Activated T-helper 1 cell treated with anti-CD3 and anti-CD28 coated beads, Interleukin-12 subunit alpha, Interleukin-12 subunit beta, Interleukin-2, Interleukin-4 antibody, amounts not matched to agents 30 ng/mL and 10 ng/mL and 1 ng/mL, durations not matched to agents 14 hours and 24 hours and 36 hours (primary cell): ENCODE measurements at places on chromosomes 5 and 9. TPM values are rescaled to one million over a fixed set of nuclear protein-coding genes. Genes with fewer than 3 reads are reported as not detected.

DNA sequence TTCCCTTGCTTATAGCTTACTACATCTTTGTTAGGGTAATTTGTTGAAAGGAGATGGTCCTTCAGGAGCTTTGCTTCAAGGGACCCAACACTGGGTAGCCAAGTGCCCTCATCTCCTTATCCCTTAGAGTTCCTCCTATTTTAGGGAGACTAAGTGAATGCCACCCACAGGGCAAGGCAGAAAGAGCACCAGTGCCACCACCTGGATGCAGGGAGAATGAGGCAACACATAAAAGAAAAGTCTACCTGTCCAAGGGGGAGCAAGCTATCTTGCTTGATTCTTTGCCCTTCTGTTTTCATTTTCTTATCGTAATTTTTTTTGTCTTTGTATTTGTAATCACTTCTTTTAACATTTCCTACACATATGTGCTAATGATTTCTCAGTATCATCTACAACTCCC lies 205.5 kb downstream of the NPR3 start:
- no peak for DNase-seq
- H3K4me3 ChIP-seq: no peak overlapping the region
- no peaks in the 10 kb centered on the region for H3K27me3 ChIP-seq
- H3K4me1 ChIP-seq: no peaks in the 10 kb centered on the region
- H3K27ac ChIP-seq: no peak overlapping the region

DNA sequence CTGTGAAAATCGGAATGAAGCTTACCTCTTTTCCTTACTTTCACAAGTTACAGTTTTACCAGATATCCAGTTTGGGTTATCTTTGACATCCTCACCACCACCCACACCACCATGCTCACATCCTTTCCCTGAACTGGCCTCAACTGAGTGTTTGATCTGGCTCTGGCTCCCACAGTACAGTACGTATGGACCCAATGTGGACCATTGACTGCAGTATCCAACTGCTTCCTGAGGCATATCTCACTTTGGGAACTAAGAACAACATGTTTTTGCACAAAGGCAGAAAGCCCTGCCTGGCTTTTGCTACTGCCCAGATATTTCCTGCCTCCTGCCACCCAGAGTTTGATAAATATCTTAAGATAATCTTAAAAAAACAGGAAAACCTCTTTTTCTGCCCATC lies 1232.0 kb upstream of the CDH18 start:
- H3K27me3 ChIP-seq: no peaks in the 10 kb centered on the region
- H3K4me1 ChIP-seq: no peaks in the 10 kb centered on the region
- no peak overlapping the region for H3K4me3 ChIP-seq
- no peak overlapping the region for H3K27ac ChIP-seq
- no peaks in the 10 kb centered on the region for H3K36me3 ChIP-seq
- DNase-seq: no peak

GRCh38 chr5:127417528-127417927 lies 99.9 kb upstream of the PRRC1 start:
- H3K27ac ChIP-seq: no peak overlapping the region
- H3K36me3 ChIP-seq: no peaks in the 10 kb centered on the region
- DNase-seq: no peak
- H3K4me1 ChIP-seq: no peaks in the 10 kb centered on the region
- peaks cover 6% of the 10 kb centered on the region for H3K27me3 ChIP-seq
- H3K4me3 ChIP-seq: no peak overlapping the region

- H3K36me3 ChIP-seq: no peaks in the 10 kb centered on the region
- no peak for DNase-seq
- H3K4me3 ChIP-seq: no peak overlapping the region
Measured at GRCh38 chr9:135474915-135475314, 4.7 kb upstream of the PPP1R26 start.

- H3K36me3 ChIP-seq: no peaks in the 10 kb centered on the region
- no peak overlapping the region for H3K4me3 ChIP-seq
- H3K27ac ChIP-seq: no peak overlapping the region
- H3K27me3 ChIP-seq: peaks cover 53% of the 10 kb centered on the region
Measured at GRCh38 chr5:39423331-39423751, 1.4 kb downstream of the DAB2 start.

- no peak for DNase-seq
- no peak overlapping the region for H3K4me3 ChIP-seq
- no peak overlapping the region for H3K27ac ChIP-seq
- peaks cover 11% of the 10 kb centered on the region for H3K36me3 ChIP-seq
Measured at GRCh38 chr9:113574441-113575262, 111.1 kb downstream of the RGS3 start.

DNA sequence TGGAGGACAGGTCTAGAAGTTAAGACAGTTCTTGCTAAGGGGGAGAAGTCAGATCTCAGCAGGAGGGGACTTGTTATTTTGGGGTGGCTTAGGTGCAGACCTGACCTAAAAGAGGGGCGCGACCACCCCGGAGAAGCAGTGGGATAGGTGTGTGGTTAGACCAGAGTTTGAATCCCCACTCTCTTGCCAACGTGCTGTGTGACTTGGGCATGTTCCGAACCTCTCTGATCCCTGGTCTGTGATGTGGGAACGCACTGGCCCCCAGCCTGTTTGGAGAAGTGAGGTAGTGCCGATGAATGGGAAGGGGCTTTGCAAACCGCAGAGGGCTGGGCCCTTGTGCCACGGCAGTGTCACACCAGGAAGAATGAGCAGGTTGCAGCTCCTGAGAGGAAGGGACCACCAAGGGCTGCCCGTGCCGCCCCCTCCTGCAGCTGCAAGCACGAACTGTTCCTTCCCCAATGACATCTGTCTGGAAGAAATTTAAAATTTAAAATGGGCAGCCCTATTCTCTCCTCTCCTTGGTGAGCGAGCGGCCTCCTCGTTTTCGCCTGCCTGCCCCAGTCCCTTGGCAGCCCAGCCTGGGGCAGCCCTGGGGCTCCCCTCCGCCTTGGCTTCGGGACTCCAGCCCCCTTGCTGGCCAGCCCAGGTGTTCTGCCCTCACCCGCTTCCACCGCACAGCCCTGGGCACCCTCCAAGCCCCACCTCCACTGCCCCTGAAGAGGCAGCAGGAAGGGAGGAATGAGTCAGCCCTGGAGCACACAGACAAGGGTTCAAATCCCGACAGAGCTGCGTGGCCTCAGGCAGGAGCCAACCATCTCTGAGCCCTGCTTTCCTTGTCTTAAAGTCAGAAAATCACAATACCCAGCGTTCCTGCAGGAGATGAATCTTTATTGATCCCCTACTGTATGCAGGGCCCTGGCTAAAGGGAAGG lies 1.6 kb downstream of the FIBCD1 start:
- peaks cover 4% of the 10 kb centered on the region for H3K4me1 ChIP-seq
- peak overlapping the region; percentile 42 for H3K4me3 ChIP-seq
- no peak for DNase-seq
- H3K36me3 ChIP-seq: no peaks in the 10 kb centered on the region

DNA sequence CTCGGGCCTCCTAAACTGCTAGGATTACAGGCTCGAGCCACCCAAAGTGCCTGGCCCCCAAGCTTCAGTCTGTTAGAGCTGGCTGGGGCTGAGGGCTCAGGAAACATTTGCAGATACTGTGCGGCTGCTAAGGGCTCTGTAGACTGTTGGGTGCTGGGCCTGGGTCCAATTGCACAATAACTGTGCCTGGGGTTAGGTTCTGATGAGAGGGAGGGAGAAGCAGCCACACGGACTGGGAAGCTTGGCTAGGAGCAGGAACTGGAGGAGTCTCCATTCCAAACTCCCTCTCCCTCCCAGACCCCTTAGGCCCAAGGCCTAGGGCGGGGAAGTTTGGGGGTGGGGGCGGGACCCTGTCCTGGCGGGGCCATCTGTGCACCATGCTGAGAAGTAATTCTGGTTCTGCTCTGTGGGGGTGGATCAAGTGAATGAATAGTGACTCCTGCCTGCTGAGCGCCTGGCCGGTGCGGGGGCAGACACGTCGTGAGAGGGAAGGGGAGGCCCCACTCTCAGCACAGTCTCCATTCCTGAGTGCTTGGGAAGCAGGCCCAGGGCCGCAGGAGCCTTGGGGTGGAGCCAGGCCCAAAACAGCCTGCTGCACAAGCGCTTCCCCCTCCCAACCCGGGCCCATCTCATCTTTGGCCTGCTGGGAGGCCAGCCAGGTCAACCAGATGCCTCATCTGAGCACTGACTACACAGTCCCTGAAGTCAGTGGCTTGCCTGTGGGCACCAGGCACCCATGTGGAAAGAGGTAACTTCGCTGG lies 1.5 kb downstream of the ASS1 start:
- H3K4me1 ChIP-seq: peaks cover 7% of the 10 kb centered on the region
- no peak overlapping the region for H3K27ac ChIP-seq
- no peak for DNase-seq
- H3K27me3 ChIP-seq: peaks cover 15% of the 10 kb centered on the region

GRCh38 chr5:1538276-1538675 lies 14.5 kb upstream of the LPCAT1 start:
- H3K4me1 ChIP-seq: peaks cover 20% of the 10 kb centered on the region
- DNase-seq: no peak
- H3K36me3 ChIP-seq: no peaks in the 10 kb centered on the region
- no peak overlapping the region for H3K4me3 ChIP-seq

DNA sequence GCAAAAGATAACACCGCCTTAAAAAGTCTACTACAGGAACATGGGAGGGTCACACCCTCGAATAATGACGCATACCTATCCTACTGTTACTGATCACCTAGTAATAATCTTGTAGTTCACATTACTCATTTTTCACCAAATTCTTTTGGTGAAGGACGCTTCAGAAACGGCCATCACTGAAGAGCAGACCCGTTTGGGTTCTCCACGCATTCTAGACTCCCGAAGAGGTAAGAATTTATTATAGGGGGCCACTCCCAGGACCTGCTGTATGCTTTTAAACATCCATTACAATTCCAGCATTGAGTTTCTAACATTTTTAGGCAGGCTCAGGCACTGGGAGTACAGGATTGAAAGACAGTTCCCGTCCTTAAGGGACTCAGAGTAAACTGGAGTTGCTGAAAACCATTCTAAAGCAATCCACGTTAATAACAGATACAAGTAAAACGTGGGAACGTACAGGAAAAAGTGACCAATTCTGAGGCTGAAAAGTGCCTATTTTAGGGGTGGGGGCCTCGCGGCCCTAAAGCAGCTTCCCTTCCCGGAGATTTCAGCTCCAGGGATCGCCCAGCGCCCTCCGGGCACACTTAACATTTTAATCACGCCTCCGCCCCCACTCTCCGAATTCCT lies at the start of gene FER:
Gene FER (plus strand): TSS at position 124 of the 627 bp plus-strand sequence. CDS start 50,286 bp downstream, outside the sequence.
- H3K27ac ChIP-seq: peak within 1 kb of the TSS; percentile 77
- peak within 1 kb of the TSS; percentile 87 for H3K4me3 ChIP-seq
- DNase-seq: peak; percentile 8
- peaks cover 32% of the 10 kb centered on the region for H3K27me3 ChIP-seq

Gene ASPN
- not detected in 2 replicates for total RNA-seq
